ENCODE measurements at places on chromosomes 7 and 10.

DNA sequence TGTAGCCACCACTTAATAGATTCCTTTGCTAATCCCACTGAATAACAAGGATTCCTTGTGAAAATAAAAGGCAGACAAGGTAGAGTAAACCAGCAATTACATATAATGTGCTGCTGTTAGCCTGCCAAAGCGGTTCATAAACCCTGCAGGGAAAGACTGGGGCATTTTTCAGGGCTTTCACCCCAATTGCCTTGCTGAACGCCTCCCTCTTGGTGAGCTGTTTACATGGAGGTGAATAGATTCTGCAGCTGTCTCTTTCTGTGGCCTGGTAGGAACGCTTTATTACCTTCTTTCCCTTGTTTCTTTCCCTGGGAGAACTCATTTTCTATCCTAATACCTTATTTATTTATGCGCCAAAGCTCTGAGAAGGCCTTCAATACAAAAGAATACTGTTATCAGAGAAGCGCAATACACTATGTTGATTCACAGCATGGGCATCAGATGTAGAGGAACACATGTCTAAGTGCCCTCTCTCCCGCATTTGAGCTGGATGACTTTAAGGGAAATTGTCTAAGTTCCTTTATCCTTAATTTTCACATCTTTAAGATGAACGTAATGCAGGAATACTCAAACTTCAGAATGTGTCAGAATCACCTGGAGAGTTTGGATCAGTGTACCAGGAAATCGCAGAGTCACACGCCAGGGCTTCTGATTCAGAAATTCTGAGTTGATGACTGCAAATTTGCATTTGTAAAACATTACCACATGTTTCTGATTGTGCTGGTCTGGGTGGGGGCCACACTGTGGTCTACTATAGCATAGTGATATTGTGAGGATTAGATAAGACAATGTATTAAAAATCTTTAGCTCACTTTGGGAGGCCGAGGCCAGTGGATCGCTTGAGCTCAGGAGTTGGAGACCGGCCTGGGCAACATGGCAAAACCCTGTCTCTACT is 1203.8 kb downstream of the SORCS3 start:
- no peak for DNase-seq

- no peak for DNase-seq
These were observed 85.4 kb upstream of the RSU1 start for GRCh38 chr10:16902606-16903005.

- DNase-seq, result no peak
These were observed 281.1 kb upstream of the MEOX2 start for GRCh38 chr7:15967551-15967950.

- DNase-seq, result no peak
These were observed 13.5 kb downstream of the FBH1 start for GRCh38 chr10:5903563-5903962.

- no peak for DNase-seq
These were observed 105.0 kb downstream of the SH2D4B start for GRCh38 chr10:80642661-80643060.

- peak; percentile 44 for DNase-seq
These were observed 17.8 kb downstream of the ESYT2 start for GRCh38 chr7:158811461-158811860.

DNA sequence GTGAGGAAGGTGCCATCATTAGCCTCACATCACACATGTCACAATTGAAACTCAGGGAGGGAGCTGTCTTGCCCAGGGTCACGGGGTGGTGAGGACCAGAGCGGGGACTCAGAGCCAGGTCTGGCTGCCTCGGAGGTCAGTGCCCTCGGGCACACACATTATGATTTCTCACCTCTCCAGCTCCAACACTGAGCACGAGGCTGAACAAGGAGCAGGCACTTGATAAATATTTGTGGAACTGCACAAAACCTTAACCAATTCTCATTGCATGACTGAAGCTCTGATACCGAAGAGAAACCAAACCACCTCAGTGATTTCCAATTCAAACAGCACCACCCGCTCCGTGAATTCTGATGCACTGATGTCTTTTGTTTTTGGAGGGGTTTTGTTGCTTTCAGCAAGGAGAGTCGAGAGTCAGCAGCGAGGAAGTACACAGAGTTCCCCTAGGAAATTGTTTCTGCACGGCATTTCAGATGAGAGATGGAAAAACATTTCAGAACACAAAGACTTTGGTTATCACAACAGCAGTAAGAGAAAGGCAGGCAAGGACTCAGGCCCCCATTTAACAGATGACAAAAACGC is 55.3 kb upstream of the ZMIZ1 start:
- DNase-seq, result no peak

- no peak for DNase-seq
These were observed 3.1 kb upstream of the HOXA4 start for GRCh38 chr7:27133409-27134231.

DNA sequence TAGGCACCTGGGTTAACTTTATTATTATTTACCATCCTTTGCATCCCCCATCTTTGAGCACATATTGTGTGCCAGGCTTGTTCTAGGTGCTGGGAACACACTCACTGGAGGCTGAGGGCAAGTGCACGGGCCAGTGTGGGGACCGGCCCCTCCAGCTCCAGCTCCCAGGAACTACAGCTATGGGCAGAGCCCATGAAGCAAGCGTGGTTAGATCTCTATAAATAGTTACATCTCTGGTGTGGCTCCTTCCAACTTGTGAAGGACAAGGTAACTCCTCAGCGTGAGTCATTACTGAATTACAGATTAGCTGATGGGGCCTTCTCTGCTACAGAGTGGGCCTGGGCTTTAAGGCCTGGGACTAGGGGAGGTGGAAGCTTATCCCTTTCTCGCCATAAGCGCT is 583.5 kb downstream of the SDK1 start:
- DNase-seq, result no peak

GRCh38 chr7:29780346-29780745 is 26.0 kb upstream of the WIPF3 start:
- DNase-seq, result no peak

- no peak for DNase-seq
These were observed 254.3 kb upstream of the NPVF start for GRCh38 chr7:25482631-25483030.

DNA sequence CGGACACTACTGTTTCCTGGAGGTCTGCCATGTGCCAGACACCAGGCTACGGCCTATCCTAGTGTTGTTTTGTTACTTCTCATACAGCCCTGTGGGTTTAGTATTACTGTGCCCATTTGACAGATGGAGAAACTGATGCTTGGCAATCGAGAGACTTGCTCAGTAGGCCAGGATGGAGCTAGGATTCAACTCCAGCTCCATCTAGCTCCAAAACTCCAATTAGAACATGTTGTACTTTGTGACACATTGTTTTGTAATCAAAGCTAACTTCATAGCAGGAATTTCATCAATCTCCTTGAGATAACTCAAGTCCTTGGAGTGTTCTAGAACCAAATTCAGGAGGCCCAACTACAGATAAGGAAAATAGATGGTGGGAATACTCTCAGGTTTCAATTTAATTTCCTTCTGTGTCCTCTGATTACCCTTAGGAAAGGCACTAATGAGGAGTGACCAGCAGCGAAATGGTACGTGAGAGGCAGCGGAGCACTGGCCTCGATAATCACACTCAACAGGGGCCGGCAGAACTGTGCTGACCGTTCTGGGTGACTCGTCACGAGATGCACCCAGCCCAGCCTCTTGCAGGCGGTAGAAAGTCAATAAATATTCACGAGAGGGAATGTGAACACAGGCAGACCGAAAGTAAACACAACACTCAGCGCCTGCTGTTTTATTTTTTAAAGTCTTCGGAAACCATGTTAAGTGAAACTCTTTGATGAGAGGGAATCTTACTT is 269.6 kb upstream of the NEBL start:
- DNase-seq, result no peak

GRCh38 chr10:101839416-101840063 is 4.1 kb downstream of the KCNIP2 start:
- peak; percentile 61 for DNase-seq

- DNase-seq, result no peak
These were observed 151.4 kb downstream of the TMEM168 start for GRCh38 chr7:112638675-112639400.

DNA sequence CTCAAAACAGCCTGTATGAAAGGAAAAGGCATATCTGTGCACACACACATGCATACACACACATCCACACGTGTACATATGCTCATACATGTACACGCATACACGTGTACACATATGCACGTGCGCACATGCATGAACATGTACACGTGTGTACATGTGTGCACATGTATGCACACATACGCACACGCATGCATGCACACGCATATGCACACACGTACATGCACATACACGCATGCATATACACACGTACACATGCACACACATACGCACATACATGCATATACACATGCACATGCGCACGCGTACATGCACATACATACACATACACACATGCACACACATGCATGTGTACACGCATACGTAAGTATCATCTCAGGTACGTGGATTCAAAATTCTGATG is 19.4 kb downstream of the DIP2C start:
- DNase-seq, result no peak

DNA sequence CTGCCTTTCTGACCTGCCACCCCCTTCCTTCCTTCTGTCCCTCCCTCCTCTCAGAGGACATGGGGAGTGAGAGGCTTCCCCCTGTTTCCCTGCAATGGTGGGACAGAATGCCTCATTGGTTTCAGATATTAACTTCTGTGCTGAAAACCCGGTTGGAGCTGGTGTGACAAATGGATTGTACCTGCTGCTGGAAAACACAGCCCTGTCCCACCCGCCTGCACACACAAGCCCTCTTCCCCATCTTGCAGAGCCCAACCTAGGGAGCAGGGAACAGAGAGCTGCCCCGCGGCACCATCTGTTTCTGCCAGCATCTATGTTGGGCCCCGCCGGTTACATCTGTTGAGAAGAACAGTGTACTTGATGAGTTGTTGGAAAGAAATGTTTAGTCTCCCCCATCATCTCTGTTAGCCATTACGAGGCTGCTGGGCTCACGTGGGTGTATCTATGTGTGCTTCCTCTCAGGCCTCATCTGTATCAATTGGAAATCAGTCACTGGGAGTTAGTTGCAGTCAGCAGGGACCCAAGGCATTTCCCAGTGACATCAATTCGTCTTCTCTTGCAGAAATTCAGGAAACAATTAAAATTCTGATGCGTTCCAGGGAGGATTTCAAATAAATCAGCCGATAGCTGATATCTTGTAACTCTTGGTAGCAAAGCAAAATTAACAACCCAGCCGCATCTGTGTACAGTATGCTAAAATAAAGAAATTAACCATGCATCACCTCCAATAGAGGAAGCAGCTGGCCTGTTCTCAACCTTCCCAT is 725.6 kb upstream of the GALNT17 start:
- DNase-seq, result no peak

DNA sequence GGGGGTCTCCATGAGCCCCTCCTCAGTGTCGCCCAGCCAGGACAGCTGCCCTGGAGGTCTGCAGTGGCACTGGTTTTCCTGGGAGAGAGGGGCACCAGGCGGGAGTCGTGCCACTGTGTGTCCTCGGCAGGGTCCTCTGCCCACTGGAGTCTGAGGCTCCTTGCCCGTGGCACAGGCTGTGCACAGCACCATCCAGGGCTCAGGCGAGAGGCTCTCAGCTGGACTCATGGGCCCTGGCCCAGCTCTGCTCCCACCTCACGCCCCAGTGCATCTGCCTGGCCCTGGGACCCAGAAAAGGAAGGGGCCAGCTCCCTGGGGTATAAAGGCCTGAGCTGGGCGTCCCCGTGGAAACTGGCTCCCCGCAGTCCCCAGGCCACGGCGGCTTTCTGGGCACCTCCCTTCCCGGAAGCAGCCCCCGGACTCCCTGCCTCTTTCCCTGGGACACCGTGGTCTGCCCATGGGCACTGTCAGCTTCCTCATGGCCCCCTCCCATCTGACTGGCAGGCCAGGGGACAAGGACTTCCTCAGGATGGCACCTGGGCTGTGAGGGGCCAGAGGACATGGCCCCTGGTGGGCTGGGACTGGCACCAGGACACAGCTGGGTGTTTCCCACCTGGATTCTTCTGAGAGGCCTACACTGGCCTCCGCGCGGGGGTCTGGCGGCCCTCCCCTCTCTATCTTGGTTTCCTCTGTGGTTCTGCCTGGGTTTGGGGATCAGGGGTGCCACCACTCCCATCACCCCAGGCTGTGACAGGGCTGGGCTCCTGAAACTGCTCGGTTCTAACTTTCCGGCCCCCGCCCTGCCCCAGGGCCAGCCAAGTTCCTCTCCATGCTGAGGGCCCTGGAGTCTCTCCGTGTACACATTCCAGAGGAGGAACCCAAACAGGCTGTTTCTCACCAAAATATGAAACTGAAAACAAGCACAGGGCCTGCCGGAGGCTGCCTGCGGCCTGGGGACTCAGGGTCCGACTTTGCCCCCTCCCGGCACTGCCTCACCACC is 5.5 kb downstream of the FOXL3 start:
- DNase-seq, result no peak

- DNase-seq, result no peak
These were observed 11.5 kb downstream of the PPIF start for GRCh38 chr10:79358811-79359210.

GRCh38 chr10:79296431-79296830 is 50.8 kb upstream of the PPIF start:
- no peak for DNase-seq

GRCh38 chr10:121928528-121928884 is 675 bp upstream of the ATE1 start:
- DNase-seq, result no peak

DNA sequence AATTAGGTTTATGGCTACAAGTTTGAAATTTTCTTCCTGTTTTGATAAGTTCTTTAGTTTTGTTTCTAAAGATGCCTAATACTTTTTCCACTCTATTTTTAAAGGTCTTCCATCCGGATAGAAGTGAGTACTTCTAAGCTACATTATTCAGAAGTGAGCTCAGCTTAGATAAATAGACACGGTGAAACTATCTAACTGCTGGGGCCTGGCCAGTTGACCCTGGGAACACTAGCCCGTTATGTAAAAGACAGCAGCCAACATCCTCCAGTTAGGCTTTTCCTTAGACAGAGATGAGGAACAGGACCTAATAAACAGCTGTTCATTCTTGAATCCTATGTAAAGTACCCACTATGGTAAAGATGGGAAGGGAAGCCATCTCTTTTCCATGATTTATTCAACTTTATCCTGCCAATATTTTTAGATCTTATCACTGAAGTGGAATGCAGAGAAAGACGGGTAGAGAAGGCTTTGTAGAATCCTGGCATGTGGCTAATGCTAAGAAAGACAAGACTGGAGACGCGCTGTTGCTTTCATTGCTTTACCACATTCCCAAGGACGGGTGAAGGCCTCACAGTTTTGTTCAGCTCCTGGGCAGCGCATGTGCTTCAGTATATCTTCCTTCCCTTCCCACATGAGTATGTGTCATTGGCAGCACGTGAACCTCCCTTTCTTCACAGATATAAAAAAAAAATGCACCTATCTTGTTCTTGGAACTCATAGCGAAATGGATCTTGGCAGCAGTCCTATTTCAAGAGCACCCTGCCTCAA is 340.0 kb upstream of the MEOX2 start:
- DNase-seq, result no peak
